Sciatic nerve (tissue), 2 donors: ENCODE measurements at places on chromosomes 11 and 22.
A peak's percentile ranks its signal among the peaks of the same experiment; 100 is the strongest.

GRCh38 chr11:69573761-69574607, 67.0 kb upstream of the CCND1 start:
- DNase-seq: no peak

DNA sequence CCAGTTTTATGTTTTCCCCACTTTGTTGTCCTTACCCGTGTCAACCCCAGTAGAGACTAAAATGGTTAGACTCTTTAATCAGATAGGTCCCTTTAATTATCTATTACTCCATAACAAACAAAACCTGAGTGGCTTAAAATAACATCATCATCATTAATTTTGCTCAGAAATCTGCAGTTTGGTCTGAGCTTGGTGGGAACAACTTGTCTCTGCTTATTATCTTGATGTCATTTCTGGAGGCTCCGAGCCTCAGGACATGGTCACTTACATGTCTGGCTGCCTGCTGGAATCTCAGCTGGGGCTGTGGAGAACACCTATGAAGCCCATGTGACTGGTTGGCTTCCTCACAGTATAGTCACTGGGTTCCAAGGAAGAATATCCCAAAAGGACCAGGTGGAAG, 26.7 kb downstream of the UVRAG start:
- no peak for DNase-seq

GRCh38 chr22:39983346-39983745, 11.4 kb upstream of the FAM83F start:
- DNase-seq: no peak

- no peak for DNase-seq
These were observed 2.2 kb downstream of the PAK1 start for GRCh38 chr11:77471558-77472193.

- DNase-seq: no peak
These were observed 22.5 kb downstream of the RHOD start for GRCh38 chr11:67079065-67079705.

DNA sequence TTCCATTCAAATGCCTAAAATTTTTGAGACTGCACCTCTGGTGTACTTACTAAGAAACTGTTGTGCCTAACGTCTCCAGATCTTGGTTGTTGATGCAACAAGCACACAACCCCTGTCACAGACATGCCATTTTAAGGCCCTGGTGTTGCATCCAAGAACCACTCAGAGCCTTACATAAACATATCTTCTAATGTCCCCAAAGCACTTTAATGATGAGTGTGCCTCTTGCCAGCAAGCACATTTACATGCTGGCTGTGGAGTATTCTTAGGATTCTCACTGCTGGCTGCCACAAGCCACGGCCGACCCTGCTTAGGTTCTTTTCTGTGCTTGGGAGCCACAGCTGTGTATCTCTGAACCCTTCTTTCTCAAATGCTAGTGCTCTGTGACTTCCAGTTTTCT, 201.4 kb downstream of the ADAMTS15 start:
- DNase-seq: peak; percentile 22
